Activated effector memory CD4-positive, alpha-beta T cell treated with Interleukin-2 at 50 U/mL for 16 hours (primary cell): ENCODE measurements at places on chromosomes 2 and 18.

GRCh38 chr2:160812830-160813505 lies 319.4 kb upstream of the RBMS1 start:
- no peak for DNase-seq

GRCh38 chr18:48031641-48032040 lies 101.2 kb upstream of the SMAD2 start:
- no peak for DNase-seq

GRCh38 chr2:201362396-201362795 lies 5.3 kb upstream of the FLACC1 start:
- no peak for DNase-seq

DNA sequence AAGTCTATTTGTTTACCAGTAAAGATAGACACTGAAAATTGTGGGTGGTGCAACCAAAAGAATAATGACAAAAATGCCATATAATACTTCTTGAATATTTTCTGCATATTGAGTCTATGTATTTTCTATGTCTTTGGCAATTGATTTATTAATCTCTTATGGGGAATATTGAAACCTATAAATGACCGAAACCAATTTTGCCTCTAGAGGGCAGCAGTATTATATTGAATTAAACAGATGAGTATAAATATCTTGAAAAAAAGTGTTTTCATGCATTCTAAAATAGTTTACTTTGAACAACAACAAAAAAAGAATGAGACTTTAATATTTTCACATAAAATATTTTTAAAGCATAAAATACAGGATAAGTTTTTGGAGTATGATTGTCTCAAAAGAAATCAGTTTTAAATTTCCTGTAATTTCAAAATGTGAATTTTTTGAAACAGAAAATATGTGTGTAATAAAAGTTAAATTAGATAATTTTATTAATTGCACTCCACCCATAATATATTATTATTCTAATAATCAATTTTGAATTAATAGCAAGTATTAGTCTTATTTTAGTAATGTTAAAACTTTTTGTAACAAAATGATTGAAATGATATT lies 49.9 kb upstream of the CALCRL start:
- no peak for DNase-seq

DNA sequence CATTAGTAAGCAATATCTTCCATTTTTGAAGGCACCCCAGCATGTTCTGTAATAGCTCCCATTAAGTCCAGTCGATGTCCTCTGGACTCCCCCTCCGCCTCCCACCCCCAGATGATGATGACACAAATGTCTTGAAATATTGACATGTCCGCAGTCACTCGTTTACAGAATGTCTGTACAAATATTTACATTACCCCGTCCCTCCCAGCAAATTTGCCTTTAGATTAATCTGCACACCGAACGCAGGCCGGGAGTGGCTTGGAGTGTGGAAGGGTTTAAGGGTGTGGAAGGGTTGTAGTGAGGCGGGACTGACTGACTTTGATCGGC lies 853 bp upstream of the OSBPL6 start:
- no peak for DNase-seq

- no peak for DNase-seq
Observed at GRCh38 chr2:210541290-210541902, 15.0 kb upstream of the CPS1 start.

- DNase-seq, result no peak
Observed at GRCh38 chr2:70894765-70895164, 40.9 kb upstream of the ATP6V1B1 start.

DNA sequence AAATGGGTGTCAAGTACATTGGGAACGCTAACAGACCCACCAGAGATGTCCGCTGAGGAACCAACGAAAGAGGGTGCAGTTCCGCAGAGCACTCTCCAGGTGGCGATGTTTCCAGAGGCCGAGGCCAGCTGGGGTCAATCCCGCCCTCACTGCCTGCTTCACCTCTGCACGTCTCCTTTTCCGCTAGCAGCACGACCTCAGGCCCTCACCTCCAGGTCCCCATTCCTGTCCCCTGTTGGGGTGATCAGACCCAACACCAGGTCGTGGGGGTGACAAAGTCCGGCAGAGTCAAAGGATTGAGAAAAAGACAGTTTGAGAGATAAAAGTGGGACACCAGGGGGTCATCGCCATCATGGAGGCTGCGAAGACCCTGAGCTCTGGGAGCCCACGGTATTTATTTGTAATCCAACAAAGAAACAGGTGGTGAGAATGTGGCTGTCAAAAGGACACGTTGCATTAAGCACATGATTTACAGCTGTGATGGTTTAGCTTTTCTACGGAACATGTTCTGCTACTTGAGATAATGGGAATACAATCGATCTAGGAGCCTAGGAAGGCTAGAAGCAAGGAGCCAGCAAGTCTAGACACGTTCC lies 27.3 kb downstream of the ZAP70 start:
- DNase-seq, result no peak

GRCh38 chr2:88738271-88738670 lies 46.8 kb downstream of the RPIA start:
- DNase-seq, result no peak

DNA sequence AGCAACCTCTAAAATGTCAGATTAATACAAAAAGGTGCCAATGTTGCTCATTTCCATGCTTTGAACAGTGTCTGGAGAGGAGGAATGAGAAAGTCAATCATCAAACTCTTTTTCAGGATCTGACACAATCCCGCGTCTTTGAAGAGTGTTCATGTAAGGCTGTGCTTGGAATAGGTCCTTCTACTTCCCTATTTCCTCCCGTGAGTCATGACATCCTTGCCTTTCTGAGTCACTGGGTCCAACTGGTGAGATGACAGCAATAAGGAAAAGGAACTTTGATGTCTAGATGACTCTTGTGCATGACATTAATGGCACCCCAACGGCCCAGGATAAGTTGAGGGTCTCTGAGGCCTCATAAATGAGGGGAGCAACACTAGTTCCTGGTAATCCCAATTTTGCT lies 109.0 kb upstream of the CELF4 start:
- no peak for DNase-seq

GRCh38 chr2:64029116-64029665 lies 10.0 kb upstream of the VPS54 start:
- no peak for DNase-seq

GRCh38 chr2:136045835-136046570 lies 60.6 kb upstream of the DARS1 start:
- no peak for DNase-seq

DNA sequence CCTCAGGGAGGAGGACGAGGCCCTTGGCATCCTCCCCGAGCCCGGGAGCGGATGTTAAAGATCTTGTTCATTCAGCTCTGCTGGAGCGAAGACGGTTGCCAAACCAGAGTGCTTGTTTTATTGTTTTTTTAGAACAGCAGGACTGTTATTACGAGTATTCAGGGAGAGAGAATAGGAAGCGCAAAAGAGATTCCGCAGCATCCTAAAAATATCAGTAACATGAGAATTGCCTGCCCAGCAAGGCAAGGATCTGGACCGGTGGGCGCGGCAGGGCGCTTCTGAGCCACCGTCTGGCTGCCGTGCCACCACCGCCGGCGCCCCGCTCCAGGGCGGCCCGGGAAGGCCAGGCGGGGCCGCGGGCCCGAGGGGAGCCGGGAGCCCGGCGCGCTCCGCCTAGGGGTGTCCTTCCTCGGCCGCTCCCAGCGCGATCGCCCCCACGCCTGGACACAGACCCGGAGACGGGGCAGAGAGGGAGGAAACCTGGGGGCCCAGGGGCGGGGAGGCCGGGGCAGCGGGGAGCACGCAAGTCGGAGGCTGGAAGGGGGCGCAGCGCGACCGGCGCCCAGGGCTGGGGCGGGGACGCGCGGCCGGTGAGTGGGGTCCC lies 843 bp downstream of the CYS1 start:
- no peak for DNase-seq
